ENCODE measurements at places on chromosomes 5 and 9.

GRCh38 chr5:22431840-22432239, 421.3 kb downstream of the CDH12 start:
- no peak for DNase-seq

DNA sequence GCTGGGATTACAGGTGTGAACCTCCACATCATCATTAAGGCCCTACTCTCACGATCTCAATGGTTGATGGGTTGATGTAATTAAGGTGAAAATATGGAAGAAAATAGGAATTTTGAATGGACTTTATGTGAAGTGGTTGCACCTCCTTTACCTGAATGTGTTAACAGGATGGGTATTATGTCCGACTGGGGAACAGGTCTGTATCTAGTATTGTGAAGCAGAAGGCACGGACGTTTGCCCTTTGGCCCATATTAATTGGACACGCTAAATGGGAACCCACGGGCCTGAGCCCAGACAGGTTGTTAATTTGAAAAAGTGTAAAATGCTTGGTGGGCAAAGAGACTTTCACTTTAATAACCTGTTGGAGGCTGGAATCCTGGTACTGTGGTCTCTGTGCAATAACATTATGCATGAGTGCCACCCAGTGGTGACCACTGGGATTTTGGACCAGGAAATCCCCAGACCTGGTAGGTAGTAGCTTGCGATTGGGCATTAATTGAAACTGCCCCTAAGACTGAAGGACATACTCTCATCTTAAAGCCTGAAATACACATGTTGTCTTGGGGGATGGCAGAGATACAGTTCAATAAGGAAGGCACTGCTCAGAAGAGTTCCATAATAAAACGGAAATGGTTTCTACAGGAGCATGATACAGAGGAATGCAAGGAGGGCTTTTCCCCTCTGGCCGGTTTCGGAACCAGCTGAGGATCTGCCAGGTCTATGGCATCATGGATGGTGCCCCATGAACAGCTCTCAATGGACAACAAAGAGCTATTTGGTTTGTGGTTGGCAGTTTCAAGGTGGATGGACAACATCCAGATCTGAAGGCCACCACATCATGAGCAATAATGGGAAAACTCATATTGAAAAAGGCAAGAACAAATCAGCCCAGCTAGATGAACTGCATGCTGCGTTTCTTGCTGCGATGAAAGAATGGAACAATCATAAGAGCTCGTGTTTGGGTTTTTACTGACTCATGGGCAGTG, 26.2 kb upstream of the BICD2 start:
- peak; percentile 78 for DNase-seq

DNA sequence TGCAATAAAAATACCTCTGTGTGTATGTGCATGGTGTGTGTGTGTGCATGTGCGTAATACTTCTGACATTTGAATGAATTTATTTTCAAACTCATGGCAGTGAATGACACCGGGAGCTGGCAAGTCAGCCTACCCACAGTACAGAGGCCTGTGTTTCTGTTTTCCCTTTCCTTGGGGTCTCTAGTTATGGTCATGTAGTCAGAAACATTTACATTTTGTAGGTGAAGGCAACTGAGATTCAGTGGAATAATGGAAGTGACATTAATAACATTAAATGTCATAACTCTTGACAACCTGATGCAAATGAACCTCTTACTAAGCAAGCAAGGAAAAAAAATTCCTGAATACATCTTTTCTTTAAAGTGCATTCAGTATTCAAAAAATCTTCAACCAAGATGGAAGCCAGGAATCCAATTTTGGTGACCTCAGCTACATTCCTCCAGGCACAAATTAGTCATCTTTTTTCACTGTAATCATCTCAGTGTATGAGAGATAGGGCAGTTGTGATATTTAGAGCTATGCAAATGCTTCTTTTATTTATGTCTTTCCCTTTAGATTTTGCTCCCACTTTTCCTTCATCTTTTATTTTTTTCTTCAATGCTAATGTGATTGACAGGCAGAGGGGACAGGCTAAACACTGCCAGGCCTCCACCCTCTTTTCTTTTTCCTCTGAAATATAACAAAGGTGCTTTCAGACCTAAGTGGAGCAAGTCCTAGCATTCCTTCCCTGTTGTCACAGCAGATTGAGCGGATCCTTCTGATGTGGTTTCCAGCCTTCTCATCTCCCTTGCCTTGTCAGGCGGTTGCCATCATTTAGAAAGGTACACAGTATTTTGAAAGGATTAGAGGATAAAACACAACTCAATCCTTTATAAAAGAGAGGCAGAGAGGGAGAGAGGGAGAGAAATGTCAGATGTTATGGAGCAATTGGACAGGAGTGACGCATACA, 569.8 kb upstream of the ADAMTS16 start:
- DNase-seq, result no peak

GRCh38 chr9:37406603-37407401, 15.7 kb upstream of the GRHPR start:
- DNase-seq, result no peak

- DNase-seq, result peak; percentile 58
Observed at GRCh38 chr5:88251048-88251711, 17.5 kb downstream of the TMEM161B start.

DNA sequence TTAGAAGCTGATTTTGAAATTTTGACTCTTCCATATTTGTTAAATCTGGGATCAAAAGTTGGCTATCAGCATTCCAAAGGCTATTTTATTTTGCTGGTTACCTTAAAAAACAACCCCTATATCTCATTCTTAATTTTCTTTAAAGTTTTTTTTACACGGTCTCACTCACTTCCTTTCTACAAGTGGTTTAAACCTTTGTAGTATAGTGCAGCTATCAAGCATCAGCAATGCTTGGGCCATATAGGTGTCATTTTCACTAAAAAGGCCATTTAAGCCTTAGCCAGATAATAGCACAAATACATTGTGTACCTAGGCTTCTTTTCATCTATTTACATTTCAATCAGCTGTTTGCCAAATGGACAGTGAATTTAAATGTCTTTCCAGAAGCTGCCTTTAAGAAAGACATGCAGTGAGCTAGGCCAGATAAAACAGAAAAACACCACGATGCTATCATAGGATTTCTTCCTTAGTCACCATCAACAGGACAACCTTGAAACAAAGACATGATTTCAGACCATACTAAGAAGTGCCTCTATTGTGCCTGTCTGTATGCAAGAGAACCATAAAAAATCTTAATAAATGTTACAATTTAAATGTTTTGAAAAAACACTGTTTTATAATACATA, 104.2 kb downstream of the RAPGEF6 start:
- no peak for DNase-seq

DNA sequence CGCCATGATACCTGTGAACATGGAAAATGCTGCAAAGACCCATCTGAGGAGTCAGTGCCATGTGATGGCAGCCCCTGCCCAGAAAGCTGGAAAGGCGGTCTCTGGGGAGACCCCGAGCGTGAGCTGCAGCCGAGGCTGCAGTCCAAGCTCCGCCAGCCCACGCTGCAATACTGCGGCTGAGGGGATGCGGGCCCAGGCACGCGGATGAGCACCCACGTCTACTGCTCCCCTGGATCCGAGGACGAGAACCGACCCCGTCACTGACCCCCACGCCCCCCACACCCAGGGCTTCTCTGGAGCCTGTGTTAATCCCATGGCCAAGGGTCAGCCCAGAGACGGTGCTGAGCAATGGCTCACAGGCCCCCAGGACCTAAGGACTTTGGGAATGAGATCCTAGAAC, 32.4 kb downstream of the SLC12A7 start:
- no peak for DNase-seq

- no peak for DNase-seq
Observed at GRCh38 chr9:92711844-92712243, 41.9 kb upstream of the IPPK start.

GRCh38 chr9:38732885-38733284, 13.0 kb upstream of the FAM240B start:
- DNase-seq, result no peak

DNA sequence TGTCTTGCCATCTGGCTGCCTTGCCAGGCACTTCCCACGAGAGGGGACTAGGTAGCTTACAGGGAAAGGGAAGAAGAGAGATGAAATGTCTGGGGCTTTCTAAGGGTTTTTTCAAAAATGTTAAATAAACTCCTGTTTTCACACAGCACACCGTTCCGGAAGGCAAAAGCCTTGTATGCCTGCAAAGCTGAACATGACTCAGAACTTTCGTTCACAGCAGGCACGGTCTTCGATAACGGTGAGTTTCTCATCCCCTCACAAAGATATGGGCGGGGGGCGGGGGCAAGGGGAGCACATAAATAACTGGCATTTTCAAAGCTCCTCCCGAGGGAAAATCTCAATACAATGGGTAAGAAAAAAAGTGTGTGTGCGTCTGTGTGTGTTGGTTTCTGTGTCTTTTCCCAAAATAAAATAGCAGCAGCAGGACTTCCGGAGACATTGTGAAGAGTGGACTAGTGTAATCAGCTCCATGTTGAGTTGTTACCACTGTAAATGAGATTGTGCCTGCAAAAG, 189.6 kb downstream of the NR3C1 start:
- DNase-seq, result no peak

GRCh38 chr5:144460600-144460999, 289.9 kb downstream of the KCTD16 start:
- DNase-seq, result no peak

- DNase-seq, result peak; percentile 19
Observed at GRCh38 chr9:119365291-119366027, 3.8 kb downstream of the BRINP1 start.

DNA sequence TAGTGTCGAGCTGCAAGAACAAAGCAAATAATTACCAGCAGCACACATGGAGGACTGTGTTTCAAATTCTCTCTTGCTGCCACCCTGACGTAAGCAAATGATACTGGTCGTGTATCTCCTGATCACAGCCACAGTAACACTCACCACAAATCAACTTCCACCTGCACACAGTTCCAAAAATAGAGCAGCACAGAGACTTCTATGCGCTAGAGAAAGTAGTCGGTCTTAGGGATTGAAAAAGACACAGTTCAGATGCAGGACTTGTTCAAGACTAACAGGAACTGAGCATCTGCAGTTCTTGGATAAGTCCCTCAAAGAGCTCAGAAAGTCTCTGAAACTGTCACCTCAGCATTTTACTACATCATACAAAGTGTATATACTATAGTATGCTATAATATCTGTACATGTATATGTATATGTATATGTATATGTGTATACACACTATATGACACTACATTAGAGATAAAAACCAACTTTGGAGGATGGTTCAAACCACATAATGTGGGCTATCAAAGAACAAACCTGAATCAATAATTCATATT, 279.0 kb downstream of the GLIS3 start:
- DNase-seq, result no peak

- DNase-seq, result no peak
Observed at GRCh38 chr5:158510479-158510878, 589.2 kb downstream of the EBF1 start.

GRCh38 chr5:83956386-83956785, 235.7 kb upstream of the HAPLN1 start:
- DNase-seq, result peak; percentile 5

- DNase-seq, result no peak
Observed at GRCh38 chr9:89969156-89969675, 364.4 kb downstream of the GADD45G start.

- no peak for DNase-seq
Observed at GRCh38 chr9:215631-216155, 1.0 kb downstream of the DOCK8 start.

DNA sequence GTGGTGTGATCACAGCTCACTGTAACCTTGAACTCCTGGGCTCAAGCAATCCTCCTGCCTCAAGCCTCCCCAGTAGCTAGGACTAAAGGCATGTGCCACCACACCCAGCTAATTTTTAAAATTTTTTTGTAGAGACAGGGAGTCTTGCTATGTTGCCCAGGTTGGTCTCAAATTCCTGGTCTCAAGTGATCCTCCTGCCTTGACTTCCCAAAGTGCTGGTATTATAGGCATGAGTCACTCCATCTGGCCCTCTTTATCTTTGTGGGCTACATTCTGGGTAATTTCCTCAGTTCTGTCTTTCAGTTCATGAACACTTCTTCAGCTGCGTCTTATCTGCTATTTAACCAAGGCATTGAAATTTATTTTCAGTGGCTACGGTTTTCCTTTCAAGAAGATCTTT, 196.6 kb upstream of the IER5L start:
- DNase-seq, result no peak

GRCh38 chr9:132728497-132728896, 58.2 kb downstream of the GTF3C4 start:
- DNase-seq, result no peak

- DNase-seq, result peak; percentile 54
Observed at GRCh38 chr9:76912636-76913275, 6.8 kb upstream of the PRUNE2 start.

DNA sequence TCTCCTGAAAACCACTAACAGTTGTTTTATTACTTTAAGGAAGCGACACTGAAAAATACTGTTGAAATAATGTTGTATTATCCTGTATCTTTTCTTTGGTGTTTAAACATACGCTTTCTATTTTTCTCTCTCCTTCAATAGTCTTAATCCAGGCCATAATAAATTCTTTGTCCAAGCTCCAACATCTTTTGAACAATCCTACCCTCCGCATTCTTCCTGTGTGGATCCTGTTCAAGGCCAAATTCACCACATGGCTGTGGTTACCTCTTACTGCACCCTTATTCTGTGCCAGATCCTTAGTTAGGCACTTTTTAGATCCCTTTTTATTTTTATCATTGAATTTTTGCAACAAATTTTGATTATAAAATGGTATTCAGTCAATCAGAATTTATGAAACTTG, 1691.5 kb downstream of the MAT2B start:
- no peak for DNase-seq

- DNase-seq, result no peak
Observed at GRCh38 chr9:94804316-94804715, 77.8 kb downstream of the AOPEP start.

DNA sequence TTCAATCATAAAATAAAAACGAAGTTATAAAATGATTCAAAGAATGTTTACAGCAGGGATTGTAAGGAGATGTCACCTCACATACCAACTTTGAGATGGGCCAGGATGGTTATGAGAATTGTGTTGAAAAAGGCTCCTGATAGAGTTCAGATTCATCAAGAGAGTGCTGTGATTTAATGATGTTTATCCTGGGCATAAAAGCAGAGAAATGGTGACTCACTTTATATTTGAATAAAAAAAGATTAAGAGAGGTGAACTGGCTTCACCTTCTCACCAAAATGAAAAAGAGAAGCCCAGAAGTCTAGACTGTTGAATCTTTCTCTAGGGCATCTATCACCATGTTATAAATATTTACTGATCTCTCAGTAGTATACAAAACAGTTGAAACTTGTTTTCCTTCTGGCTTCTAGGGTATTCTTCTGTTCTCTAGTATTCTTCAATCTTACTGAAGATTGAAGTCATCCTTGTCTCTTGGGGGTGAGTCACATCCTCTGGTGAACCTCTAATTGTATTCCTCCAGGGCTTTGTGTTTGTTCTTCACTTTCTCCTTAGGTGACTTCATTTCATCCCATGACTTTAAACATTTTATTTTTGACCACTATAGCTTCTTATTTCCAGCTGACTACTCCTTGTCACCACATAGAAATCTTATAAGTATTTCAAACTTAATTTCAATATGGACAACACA, 1237.3 kb upstream of the C9orf72 start:
- DNase-seq, result peak; percentile 63

GRCh38 chr5:96936431-96937320, 796 bp downstream of the LNPEP start:
- DNase-seq, result peak; percentile 49

Data from ELR (cell line).